ENCODE measurements at places on chromosomes 11 and 22.

DNA sequence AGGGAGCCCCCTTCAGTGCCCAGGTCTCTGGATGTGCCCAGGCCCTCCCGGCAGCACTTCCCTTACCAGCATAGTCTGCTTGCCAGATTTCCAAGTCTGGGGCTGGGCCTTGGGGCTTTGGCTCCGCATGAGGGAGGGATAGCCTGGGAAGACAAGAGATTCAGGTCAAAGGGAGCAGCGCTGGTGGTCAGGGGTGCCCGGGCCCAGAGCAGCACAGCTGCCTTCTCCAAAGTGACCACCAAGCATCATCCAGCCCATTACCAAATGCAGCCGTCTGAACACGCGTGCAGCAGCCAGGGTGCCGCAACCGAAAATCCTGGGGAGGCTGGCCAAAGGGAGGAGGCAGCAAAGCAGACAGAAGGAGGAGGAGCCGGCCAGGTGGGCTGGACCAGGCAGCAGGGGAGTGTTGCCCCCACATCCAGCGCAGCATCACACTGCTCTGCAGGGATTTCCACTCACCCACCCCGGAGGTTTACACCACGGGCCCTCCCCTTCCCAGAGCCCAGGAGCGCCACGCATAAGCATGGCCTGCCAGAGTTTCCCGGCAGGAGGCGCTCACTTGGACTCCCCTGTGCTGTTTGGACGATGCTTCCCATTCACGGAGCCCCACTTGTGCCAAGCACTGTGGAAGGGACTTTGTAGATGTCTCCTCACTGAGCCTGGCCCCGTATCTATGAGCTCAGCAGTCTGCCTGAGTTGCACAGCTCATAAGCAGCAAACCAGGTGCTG lies 22.5 kb downstream of the TRIM29 start:
- DNase-seq: no peak

GRCh38 chr11:86769219-86769618 lies 31.1 kb upstream of the PRSS23 start:
- DNase-seq: no peak

GRCh38 chr11:45229401-45230020 lies 56.6 kb downstream of the SYT13 start:
- DNase-seq: no peak

DNA sequence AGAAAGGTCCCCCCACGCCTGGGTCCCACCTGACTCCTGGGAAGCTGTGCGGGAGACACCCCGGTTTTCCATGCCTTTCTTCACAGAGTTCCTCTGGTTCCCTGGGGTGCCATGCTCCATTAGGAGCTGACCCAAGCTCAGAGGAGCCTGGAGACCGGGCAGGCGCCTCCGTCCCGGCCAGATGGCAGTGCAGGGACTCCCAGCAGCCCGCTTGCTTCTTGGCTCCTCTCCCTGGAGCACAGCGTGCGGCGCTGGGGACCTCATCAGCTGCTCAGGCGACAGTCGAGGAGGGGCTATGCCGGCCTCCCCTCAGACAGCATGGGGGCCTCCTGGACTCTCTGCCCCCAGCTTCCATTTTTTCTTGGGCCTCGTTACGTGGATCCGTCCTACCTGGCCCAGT lies 13.1 kb upstream of the TTLL12 start:
- no peak for DNase-seq

GRCh38 chr11:2929531-2929949 lies 320 bp upstream of the PHLDA2 start:
- no peak for DNase-seq

DNA sequence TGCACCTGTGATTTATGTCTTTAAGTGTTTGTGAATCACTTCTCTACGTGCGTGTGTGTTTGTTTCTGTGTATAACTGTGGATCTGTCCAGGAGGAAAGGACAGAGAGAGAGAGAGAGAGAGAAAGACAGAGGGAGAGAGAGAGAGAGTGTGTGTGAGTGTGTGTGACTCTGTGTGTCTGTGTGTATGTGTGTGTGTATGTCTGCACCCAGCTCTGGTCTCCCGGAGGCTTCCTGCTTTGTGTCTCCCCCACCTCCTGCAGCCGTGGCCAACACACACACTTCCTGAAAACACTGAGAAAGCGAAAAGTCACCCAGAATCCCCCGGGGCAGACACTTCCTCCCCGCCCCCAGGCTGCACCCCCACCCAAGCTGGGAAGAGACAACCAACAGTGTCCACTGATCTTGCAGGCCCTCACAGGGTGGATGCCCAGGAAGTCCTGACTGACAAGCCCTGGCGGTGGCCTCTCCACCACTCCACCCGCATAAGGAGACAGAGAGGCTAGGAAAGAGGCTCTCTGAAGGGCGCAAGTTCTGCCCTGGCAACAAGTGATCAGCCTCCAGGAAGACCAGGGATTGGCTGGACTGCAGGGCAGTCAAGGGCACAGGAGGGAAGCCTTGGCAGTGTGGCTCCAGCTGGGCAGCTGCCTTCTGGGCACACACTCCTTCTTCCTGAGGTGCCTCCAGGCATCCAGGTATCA lies 30.0 kb downstream of the ARAP1 start:
- peak; percentile 91 for DNase-seq

DNA sequence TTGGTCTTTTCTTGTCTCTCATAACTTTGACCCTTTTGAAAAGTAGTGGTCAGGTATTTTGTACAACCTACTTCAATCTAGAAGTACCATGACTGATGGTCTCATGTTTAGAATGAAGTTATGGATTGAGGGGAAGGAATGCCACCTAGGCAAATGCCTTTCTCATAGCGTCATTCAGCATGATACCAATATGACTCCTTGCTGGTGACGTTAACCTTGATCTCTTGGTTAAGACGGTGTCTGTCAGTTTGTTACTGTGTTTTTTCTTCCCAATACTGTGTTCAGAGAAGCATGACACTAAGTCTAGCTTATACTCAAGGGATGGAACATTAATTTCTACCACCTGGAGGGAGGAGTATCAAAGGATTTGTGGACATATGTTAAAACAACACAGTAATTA lies 130.9 kb downstream of the KIF18A start:
- DNase-seq: no peak

DNA sequence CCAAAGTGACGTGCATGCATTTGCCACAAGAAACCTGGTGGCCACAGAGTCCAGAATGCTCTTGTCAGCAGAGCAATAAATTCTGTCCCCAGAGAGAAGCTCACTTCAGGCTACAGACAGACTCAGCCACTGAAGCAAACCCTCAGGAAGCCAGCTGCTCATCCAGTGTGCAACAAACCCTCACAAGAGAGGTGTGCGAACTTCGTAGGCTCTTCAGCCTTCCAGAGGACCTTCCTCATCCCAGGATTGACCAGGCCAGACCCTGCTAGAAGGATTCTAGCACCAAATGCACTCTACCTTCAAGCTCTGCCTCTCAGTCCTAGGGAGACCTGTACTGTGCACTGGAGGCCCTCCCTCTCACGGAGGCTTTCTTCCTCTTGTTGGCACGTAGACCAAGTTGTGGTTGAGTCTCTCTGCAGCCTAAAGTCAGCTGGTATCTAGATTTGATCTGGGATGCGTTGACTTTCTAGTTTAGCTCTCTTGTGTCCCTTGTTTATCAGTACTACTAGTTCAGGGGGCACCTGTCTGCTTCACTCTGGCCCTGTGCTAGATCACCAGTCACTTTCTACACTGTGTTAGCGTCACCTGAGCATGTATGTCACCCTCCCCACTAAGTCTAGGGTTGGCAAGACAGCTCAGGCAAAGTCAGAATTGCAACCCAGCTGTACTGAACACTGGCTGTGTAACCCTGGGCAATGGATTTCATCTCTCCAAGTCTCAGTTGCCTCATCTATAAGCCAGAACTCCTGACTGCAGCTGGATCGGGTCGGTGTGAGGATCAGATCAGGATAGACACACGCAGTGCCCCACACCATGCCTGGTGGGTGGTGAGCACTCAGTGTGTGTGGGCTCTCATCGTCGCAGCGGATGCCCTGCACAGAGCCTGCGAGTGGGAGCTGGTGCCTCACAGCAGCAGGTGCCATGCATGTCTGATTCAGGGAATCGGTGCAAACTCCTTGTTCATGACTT lies 22.1 kb upstream of the TMPRSS13 start:
- DNase-seq: no peak

DNA sequence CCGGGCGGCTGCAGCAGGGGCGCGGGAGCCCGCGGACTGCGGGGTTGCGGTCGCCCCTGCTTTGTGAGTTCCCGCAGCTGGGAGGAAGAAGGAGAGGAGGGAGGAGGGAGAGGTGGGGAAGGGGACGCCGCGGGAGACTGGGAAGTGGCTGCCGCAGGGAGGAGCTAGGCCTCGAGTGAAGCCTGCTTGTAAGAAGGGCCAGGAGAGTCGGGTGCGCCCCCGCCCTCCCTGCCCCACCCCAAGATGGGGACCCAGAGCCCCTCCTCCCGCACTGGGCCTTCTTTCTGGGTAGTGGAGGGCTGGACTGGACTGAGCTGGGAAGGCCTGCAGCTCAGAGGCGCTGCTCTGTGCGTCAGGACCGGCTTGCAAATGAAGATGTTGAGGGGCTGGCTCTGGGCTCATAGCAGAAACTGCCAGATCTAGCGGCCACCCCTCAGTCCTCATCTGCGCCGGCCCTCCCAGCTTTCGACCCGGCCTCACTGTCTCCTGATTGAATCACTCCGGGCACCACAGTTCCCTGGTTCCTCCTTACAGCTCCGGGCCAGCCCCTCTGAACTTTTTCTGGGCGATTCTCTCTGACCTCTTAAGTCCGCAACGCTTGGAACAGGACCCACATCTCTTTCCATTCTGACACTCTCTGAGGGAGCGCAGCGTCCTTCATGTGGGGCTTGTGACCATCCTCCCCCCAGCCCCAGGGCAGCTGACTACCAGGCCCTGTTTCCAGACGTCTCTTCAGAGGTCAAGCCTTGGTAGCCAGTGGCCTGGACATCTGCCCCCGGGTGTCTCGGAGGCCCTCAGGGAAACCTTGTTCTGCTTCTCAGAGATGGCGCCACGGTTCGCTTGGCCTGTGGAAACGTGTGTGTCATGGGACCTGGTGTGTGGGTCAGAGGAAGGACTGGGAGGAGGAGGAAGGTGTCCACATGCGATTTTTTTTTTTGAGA lies 21.9 kb downstream of the SERPINH1 start:
- DNase-seq: no peak

GRCh38 chr11:112553205-112553731 lies 292.6 kb upstream of the PLET1 start:
- DNase-seq: no peak

- DNase-seq: no peak
Observed at GRCh38 chr11:122653916-122654585, 1.5 kb upstream of the UBASH3B start.

DNA sequence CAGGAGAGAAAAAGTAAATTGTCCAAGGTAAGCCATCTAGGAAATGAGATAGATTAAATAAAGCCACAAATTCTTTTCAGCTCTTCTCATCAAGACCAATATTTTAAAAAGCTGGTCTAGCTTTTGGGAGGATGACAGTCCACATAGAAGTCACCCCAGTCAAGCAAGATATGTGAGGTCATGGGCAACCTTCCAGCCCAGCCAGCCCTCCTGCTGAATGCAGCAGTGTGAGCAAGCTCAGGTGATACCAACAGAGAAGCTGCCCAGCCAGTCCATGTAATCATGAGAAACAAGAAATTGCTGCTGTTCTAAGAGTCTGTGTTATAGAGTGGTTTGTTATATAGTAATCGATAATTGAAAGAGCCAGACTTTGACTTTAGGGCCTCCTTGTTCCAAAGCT lies 28.7 kb downstream of the KCNE3 start:
- no peak for DNase-seq

GRCh38 chr22:50171319-50171964 lies 911 bp downstream of the PANX2 start:
- no peak for DNase-seq

GRCh38 chr11:70191495-70192140 lies 11.5 kb upstream of the FADD start:
- peak; percentile 69 for DNase-seq

DNA sequence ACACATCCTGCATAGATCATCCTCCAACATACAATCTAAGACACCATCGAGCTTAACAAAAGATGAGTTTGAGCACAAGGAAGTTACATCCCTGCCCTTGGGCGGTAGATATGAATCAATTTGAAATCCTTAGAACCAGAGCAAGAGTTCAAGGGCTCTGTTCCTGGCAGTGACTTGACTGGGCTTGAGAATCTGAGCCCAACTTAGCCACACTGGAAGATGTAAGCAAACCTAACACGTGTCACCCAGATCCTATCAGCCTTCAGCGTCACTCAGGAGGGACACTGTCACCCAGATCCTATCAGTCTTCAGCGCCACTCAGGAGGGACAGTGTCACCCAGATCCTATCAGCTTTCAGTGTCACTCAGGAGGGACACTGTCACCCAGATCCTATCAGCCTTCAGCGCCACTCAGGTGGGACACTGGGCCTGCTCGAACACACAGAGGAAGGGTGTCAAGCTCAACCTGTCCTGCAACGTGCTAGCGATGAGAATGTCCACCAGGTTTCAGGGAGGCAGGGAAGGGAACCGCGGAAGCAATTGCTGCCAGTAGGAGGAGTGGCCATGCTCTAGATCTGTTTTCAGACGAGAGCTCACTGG lies 32.8 kb upstream of the CTSD start:
- DNase-seq: no peak

DNA sequence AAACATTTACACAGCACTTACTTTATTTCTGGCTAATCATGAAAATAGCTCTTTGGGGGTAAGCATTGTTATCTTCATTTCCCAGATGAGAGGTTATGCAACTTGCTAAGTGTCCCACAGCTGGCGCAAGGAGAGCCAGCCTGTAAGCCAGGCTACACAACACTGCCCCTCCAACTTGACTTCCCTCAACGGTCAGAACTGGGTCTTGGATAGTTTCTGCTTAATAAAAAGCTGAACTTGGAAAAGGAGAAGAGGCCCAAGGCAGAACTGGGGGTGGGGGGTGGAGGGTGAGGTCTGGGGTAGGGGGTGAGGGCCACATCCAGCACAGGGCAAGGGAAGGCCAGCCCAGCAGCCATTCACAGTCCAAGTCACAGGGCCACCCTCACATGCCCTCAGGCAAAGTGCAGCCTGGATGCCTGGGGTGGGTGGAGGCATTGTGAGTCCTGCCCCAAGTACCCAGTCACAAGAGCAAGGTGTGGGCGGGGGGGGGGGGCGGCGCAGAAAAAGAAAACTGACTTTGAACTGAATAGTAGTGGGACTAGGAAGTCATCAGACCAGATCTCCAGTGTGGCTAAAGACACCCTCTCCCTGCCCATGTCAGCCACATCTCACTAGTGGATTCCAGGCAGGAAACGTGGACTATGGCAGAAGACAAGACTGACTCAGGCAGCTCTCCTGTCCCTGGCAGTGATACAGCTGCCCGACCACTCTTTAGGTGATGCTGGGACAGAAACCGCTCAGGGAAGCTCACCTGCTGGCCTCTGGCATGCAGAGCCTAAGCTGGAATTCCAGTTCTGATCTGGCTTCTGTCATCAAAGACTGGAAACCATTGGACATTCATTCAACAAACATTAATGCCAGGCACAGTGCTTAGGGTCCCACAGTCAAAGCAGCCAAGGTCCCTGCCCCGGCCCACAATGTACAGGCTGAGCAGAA lies 52.4 kb downstream of the PACSIN2 start:
- no peak for DNase-seq

DNA sequence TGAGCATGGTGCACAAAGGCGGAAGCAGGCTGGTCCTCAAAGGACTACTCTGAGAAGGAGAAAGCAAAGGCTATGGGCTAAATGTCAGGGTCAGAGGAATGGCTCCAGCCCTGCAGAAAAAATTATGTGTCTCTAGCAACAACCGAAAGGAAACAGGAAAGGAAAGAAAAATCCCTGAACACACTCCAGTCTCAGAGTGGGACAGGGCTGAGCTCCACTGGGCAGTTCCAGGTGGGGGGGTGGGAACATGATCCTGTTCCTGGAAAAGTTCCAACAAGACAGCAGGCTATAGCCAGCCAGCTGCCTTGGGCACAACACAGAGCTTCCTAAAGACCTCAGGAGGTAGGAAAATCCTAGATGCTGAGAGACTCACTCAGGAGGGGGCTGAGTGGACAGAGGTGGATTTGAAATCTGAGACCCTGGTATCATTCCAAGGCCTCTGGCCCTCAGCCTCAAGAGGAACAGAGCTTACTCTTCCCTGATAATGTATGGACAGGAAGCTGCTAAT lies 1088.2 kb downstream of the TBC1D22A start:
- DNase-seq: peak; percentile 99
